Sciatic nerve (tissue), 2 donors: ENCODE measurements at places on chromosomes 5 and 9. TPM values are rescaled to one million over a fixed set of nuclear protein-coding genes. Genes with fewer than 3 reads are reported as not detected.

The PCDHGA11 gene
- total RNA-seq: 7.8 TPM

The TCOF1 gene
- total RNA-seq: 30.0 TPM

The DCTN4 gene
- 69.4 TPM for total RNA-seq

The MARCHF3 gene
- total RNA-seq: 14.8 TPM

The IFNK gene
- not detected for total RNA-seq

The PRUNE2 gene
- total RNA-seq: 55.3 TPM

The C9 gene
- not detected for total RNA-seq

The NELFB gene
- 38.9 TPM for total RNA-seq
